ENCODE measurements at places on chromosomes 12 and 14.

- no peak for DNase-seq
Observed at GRCh38 chr12:45666816-45667215, 62.7 kb upstream of the ARID2 start.

GRCh38 chr14:81437244-81437643, 37.1 kb upstream of the STON2 start:
- DNase-seq = no peak

DNA sequence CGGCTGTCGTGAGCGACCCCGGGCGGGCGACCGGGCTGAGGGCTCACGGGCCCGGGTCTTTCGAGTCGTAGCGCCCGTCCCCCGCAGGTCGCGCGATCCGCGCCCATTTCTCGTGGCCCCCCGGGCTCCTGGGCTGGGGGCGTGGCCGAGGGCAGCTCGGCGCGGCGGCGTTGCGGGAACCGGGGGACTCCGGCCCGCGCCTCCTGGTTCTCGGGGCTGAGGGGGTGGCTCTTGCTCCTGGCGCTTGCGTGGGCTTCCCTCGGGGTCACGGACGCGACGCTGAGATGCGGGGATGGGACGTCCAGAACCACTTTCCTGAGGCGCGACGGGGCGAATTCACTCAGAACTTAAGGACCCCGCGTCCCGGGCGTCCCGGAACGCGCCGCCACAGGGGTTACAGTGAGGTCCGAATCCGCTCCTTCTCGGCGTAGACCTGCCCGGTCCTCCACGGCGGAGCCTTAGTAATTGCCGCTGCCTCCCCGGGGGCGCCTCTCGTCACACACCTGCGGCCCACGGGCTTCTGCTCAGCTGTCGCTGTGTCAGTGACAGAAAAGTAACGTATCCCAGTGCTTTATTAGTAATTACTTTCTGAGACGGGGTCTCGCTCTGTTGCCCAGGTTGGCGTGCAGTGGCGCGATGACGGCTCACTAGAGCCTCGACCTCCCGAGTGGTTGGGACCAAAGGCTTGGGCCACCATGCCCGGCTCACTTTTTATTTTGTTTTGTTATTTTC, 606 bp downstream of the EP400 start:
- no peak for DNase-seq

DNA sequence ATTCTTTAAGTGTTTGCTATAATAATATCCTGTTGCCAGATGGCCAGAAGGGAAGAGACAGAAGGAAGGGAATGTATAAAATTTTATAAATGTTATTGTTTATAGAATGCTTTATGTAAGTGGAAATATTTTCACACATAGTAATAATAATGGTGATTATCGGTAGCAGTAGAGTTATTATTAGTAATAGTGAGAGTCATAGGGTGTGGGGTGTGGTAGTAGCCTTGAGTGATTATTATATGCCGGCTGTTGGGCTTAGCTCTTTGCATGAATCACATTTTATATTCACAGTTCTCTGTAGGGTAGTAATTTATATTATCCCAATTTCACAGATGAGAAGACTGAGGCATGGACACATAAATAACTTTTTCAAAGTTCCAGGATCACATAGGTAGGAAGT, 391.4 kb downstream of the C12orf75 start:
- no peak for DNase-seq

- DNase-seq = no peak
Observed at GRCh38 chr14:56112781-56113180, 5.4 kb upstream of the PELI2 start.

DNA sequence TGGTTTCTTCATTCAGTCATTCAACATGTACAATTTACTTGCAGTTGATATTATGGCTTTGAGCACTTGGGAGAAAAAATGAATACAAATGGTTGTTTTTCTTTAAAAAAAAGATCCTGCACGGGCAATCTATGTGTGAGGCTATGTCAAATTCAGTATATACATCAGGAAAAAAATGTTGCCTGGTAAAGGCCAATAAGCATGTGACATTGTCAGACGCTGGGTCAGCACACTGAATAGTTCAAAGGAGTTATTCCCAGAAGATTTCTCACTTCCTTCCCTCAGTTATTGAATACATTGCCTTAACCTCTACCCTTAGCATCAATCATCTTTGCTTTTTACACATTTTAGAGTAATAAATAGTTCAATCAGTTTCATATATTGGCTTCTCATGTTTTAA, 319.2 kb downstream of the NUAK1 start:
- no peak for DNase-seq

DNA sequence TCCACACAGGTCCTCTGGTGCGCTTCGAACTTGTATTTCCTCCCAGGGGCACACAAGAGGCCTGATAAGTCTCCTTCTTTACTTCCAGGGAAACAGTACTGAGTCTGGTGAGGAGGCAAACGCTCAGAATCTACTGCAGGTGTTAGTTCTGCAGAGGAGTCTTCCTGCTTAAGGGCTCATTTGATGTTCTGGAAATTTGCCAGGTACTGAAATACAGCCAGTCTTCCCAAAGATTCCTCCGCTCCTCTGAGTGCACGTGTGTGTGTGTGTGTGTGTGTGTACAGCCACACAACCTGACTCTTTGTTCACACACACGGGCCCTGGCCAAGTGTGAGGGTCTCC, 92.0 kb downstream of the FBXL14 start:
- DNase-seq = no peak

GRCh38 chr12:114123108-114123507, 157.0 kb upstream of the RBM19 start:
- DNase-seq = no peak

GRCh38 chr12:106048676-106049075, 90.1 kb downstream of the NUAK1 start:
- DNase-seq = no peak

- DNase-seq = no peak
Observed at GRCh38 chr12:101775816-101776215, 36.6 kb upstream of the SYCP3 start.

DNA sequence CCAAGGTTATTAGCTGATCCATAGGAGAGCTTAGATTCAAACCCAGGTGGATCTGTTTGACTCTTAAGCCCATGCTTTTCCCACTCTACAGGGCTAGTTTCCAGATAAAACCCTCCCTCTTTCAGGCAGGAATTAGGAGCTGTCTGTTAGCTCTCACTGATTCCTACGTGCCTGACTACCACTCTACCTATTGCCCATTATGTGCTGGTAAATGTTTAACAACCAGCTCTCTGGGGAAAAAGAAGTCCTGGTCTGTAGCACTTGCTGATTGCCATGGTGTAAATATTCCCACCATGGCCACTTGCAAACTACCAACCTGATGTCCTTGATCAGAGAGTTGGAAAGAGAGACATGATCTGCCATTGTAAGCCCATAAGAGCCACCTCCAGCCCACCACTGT, 65.5 kb upstream of the BDKRB2 start:
- DNase-seq = no peak

DNA sequence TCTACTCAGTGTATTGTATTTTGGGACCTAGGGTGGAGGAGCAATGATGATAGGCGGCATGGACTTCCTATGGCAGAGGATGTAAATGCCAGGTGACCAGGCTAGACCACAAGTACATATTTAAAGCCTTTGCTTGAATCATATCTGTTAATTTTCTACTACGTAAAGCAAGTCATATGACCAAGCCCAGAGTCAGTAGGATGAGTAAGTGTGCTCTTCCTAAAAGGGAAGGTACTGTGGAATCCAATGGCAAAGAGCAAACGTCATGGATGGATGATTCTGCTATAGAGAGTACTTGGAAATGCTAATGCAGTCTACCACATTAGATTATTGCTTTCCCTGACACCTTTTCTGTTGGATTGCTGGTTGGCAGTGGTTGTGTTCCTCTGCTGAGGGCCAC, 16.8 kb downstream of the GPATCH2L start:
- peak; percentile 76 for DNase-seq

DNA sequence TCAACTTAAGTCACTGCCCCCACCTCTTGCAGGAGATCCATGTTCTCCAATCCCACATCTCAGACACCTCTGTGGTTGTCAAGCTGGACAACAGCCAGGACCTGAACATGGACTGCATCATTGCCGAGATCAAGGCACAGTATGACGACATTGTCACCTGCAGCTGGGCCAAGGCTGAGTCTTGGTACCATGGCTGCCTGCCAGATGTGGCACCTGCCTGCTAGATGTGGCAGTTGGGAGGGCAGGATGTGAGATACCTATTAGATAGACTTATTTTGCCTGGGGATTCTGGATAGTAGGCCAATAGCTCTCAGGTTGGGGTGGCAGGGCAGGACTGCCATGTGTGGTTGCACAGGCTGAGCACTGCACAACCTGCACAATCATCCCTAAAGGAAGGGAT, 7.9 kb upstream of the KRT86 start:
- no peak for DNase-seq

- DNase-seq = no peak
Observed at GRCh38 chr12:109999983-110000505, 814 bp downstream of the ANKRD13A start.

GRCh38 chr14:47438650-47439140, 236.7 kb downstream of the MDGA2 start:
- no peak for DNase-seq

DNA sequence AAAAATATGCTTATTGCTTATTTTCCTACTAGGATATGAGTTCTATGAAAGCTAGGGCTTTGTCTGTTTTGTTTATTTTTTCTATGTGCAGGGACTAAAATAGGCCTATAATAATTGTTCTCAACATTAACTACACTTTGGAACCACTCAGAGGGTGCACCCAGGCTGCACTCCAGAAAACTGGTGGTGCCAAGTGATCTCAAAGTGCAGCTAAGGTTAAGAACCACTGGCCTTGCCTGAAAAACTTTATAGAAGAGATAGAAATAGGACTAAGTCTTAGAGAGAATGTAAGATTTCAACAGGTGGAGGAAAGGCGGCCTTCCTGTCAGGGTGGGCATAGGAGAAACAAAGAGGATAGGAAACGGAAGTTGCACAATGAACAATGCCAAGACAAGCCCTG, 37.7 kb upstream of the NR1H4 start:
- DNase-seq = no peak

DNA sequence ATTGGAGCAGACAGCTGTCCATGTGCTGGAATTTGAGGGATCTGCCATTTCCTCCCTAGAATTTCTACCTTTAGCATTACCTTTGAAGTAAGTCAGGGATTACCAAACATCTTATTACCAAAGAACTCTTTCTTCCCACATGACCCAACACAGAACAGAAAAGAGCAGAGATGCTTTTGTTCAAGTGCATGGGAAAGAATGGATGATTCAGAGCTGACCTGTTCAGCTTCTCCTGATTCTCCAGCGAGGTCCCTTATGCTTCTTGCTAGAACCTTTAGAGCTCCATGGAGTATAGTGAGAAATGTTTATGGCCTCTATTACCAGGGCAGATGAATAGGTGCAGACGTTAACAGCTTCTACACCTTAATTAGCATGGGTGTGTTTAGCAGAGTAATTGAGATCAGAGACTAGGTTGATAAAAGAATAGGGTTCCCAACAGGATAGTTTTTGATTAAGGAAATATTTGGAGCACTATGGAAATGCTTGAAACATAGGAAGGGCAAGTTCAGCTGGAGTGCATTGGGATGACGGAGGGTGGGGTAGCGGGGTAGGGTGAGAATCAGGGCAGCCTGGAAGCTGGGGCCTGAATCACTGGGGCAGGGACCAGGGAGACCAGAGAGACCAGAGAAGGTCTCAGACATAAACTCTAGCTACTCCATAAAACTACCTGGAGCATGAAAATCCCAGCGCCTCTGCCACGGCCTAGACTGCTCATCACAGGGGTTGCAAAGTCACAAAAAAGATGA, 223.7 kb downstream of the CACNA1C start:
- no peak for DNase-seq

Measured in NCI-H187 (cell line).